ENCODE measurements at places on chromosomes 5 and 9. TPM values are rescaled to one million over a fixed set of nuclear protein-coding genes. Genes with fewer than 3 reads are reported as not detected.

Gene DNM1
- 84.0 TPM for total RNA-seq

Gene ORM1
- total RNA-seq, result not detected

Gene FSD1L
- total RNA-seq, result 16.9 TPM

Gene WNK2
- 34.3 TPM for total RNA-seq

Gene TXNDC8
- total RNA-seq, result not detected

Gene RFX3
- total RNA-seq, result 43.6 TPM

Measured in neural crest cell (in vitro differentiated cells).